ENCODE measurements at places on chromosomes 1 and 21.

- no peak for DNase-seq
Measured at GRCh38 chr1:182680901-182681567, 3.4 kb downstream of the RGS8 start.

DNA sequence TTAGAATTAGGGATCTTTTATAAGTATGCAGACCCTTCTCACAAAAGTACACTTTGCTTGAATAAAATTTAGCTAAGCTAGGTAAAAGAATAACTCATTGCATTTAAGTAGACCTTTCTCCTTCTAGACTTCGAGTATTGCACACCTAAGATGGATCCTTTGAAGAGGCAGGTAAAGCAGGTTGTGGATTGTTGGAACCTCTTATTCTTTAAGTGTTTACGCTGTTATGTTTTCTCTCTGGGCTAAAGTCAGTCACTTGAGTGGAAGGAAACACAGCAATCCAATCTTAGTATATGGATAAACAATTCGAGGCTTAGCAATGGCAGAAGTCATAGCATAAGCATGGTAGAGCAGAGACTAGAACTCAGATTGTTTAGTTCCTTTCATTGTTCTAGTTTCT lies 11.4 kb downstream of the MAGI3 start:
- DNase-seq: no peak

GRCh38 chr21:16536643-16537434 lies 807.1 kb downstream of the USP25 start:
- DNase-seq: peak; percentile 8

DNA sequence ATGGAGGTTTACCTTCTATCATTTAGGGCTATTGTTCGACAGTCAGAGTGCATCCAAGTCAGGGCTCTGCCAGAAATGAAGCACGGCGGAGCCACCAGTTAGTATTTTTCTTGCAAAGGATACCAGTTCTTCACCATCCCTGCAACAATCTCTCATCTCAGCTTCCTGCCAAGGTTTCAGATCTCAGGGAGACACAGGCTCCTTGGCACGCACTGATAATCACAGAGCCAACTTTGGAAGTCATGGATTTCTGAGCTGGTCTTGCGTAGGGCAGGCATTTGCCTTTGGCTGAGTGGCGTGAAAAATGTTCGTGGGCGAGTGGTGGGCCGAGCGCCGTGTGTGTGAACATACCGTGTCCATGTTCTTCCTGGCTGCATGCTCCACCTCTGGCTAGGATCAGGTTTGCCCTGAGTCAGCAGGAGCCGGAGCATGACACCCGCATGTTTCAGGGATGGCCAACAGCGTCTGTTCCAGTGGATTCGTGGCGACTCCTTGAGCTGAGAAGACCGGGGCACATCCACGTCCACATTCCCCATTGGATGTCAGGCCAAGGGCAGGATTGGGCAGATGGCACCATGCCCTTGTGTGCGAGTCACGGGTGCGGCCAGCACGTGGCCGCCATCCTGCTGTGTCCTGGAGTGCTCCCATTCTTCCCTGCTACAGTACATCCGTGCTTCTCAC lies 118.5 kb upstream of the C1orf174 start:
- no peak for DNase-seq

- DNase-seq: no peak
Measured at GRCh38 chr1:116950517-116951199, 40.9 kb downstream of the PTGFRN start.

- no peak for DNase-seq
Measured at GRCh38 chr1:219498666-219499065, 114.2 kb downstream of the ZC3H11B start.

DNA sequence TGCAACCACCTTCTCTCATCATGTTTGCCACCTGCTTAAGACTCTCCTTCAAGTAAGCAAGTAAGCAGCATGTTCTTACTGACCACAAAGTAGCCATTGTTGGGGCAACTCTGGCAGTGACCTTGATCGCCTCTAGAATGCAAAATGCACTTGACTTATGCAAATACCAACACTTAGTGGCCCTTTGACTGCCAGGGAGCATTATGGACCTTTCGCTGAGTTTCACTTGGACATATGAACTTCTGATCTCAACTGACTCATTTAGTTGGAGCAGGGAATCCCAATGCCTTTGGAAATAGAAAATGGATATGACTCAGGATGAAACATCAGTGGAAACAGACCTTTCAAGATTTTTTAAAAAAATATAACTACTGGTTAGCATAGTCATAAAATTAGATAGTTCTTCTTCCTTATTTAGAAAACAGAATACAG lies 6.1 kb upstream of the PLA2G5 start:
- DNase-seq: no peak

- no peak for DNase-seq
Measured at GRCh38 chr1:43021547-43022474, 63.1 kb upstream of the SLC2A1 start.

DNA sequence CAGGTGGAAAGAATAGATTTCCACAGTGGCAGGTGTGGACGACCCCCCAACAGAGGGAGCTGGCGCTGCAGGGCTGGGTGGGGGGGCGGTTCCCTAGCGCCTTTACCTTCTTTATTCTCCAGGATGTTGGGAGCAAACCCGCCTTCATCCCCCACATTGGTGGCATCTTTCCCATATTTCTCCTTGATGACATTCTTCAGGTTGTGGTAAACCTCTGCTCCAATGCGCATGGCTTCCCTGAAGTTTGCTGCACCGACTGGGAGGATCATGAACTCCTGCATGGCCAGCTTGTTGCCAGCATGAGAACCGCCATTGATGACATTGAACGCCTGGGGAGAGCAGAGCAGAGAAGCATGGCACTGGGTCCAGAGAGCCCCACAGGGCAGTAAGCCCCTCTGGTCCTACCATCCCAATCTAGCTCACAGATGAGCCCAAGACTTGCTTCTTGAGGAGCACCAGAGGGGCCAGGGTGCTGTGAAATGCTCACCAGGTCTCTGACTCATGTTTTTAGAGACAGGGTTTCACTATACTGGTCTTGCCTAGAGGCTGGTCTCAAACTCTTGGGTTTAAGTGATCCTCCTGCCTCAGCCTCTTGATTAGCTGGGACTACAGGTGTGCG lies 12.2 kb downstream of the ENO1 start:
- DNase-seq: no peak

GRCh38 chr21:42455196-42455595 lies 40.8 kb downstream of the RSPH1 start:
- DNase-seq: peak; percentile 29

GRCh38 chr1:89489047-89489729 lies 35.4 kb upstream of the LRRC8B start:
- DNase-seq: no peak

DNA sequence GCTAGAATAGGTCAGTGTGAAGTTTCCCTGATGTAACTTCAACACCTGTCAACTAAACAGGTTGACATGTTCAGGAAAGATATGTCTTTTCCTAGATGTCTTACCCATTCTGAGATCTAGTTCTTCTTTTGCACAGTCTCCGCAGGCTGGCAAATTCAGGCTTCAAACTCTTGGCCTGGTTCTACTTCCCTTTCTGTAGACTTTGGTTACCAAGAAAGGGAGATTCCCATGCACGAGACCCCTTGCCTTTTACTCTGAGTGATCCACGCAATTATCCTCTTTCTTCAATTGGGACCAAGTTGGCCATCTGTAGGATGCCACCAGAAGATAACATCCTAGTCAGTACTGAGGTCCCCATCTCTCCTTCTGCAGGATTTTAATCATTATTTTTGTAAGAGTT lies 2.0 kb downstream of the CFAP45 start:
- no peak for DNase-seq

DNA sequence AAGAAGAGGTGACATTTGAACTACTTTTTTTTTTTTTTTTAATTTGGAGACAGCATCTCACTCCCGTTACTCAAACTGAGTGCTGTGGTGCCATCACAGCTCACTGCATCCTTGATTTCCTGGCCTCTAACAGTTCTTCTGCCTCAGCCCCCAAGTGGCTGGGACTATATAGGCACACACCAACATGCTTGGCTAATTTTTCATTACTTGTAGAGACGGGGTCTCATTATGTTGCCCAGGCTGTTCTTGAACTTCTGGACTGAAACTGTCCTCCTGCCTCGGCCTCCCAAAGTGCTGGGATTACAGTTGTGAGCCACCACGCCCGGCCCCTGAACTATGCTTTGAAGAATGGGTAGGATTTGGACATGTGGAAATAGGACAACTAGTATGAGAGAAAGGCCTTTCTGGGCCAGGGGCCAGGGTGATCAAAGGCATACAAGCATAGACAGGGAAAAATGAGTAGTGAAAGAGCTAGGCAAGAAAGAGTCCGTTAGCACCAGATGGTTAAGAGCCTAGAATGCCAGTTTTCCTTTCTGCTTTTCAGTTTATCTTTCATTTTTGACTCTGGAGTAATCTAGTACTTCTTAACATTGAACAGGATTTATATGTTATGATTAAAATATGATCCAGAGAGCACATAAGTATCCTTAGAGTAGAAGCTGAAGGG lies 6.3 kb downstream of the RABGAP1L start:
- no peak for DNase-seq

DNA sequence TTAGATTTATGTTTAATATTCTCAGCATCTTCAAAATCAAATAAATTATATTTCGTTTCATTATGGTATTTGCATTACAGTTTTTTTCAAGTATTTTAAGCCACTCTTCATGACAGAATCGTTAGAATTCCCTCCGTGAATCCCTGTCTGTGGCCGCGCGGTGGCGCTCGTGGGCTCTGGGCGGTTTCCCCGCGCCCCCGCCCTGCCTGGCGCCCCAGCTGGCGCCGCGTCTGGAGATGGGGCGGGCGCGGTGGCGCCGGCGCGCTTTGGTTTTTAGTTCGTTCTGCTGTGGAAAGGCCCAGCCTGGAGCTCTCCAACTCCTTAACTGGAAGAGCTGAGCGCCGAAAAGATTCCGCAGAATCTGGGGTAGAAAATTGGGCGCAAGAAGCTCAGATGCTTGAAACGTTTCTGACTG lies 25.7 kb downstream of the PRMT2 start:
- DNase-seq: peak; percentile 22

GRCh38 chr1:235011599-235012435 lies 116.8 kb downstream of the TOMM20 start:
- no peak for DNase-seq

DNA sequence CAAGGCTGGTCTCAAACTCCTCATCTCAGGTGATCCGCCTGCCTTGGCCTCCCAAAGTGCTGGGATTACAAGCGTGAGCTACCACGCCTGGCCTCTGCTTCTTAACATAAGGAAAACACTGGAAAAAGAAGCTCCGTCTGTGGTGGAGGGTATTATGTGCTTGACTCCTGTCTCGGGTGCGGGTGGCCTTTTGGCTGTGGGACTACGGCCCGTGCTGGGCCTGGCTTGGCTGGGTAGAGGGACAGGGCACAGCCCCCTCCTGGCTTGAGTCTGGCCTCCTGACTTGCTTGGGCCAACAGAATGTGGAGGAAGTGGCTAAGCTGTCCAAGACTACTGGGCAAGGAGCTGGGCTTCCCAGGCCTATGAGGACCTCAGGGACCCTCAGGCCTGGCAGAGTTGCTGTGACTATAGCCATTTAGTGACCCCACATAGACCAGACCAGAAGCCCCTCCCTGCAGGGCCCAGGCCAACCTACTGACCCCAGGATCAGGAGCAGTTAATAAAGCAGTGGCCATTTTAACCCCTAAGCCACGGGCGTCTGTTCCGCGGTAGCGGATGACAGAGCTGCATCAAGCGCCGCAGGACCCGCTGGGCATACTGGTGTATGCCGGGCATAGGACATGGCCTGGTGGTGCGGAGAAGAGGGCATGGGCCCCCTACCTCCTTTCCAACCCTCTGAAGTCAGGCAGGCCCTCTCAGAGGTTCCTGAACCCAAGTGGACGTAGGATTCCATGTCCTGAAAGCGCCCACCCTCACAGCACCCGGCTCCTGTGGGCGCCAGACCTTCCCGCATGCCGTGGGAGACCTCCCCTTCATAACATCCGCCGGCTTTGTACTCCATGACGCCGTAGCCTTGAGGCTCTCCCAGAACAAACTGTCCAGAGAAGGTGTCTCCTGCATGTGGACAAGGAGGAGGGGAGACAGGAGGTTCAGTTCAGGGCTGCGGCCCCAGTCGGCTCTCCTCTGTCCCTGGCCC lies 4.4 kb downstream of the MORN1 start:
- no peak for DNase-seq

DNA sequence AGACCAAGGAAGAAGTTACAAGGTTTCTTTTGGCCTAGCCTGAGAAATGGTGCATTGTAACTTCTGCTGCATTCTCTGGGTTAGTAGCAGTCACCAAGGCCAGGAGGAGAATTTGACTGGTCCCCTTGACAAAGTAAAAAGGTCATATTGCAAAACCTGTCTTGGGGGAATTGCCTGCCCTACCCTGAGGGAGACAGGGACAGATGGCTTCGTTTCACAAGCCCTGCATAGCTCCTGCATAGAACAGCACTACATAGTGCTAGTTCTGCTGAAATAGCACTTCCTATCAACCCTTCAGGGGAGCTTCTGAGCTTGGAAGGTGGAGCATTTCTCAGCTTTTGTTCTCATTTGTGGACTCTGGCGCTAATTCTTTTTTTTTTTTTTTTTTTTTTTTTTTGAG lies 20.4 kb upstream of the AK2 start:
- no peak for DNase-seq

DNA sequence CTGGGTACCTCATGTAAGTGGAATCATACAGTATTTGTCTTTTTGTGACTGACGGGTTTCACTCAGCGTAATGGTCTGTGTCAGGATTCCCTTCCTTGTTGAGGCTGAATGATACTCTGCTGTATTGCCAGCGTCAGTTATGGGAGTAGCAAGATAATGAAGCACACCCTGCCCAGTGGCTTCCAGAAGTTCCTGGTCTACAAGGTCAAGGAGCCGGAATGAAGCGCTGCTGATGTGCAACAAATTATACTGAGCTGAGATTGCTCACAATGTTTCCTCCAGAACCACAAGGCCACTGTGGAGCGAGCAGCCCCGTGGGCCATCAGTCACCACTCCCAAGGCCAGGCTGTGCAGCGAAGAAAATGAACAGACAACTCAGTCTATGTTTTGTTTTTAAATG lies 24.0 kb upstream of the TDRD10 start:
- DNase-seq: no peak

DNA sequence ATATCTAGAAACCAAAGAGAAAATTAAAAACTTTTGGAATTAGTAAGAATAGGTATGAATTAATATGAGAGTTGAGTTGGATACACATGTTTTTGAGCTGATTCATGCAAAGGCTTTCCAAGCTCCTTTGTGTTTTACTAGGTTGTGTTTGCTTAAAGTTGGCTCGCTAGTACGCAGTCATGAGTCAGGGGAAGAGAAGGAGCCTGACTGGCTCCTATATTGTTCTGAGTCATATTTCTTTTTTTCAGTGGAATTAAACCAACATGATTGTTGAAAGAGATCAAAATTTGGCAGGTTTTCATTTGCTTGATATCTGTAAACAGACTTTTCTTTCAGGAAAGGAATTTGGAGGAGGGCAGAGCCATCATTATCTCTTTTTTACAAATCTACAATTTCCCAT lies 66.7 kb downstream of the MAGI3 start:
- DNase-seq: no peak

- DNase-seq: no peak
Measured at GRCh38 chr1:7591565-7591964, 179.5 kb upstream of the VAMP3 start.

GRCh38 chr1:15417059-15417934 lies 7.6 kb downstream of the EFHD2 start:
- no peak for DNase-seq
